ENCODE measurements at places on chromosomes 7 and 10.

GRCh38 chr7:43463401-43463980 is 119.4 kb upstream of the STK17A start:
- no peak for DNase-seq

DNA sequence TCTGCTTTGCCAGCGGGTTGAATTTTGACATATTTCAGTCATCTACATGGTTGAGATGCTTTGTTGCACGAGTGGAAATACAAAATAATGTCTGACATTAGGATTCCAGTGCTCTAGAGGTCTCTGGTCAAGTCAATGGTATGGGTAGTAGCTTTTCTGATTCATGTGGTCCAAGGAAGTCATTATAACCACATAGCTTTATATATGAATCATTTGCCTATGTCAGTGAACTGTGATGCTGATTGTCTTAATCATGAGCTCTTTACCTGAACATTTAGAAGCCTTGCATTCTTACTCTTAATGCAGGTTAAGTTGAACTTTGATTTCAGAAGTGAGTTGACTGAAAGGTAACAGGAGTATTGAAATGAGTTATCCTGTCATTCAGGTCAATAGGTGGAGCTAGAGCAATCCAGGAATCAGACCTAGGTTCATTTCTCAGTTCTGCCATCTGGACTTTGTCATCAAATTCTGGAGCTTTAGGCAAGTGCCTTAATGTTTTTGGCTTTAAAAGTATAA is 3.3 kb downstream of the MAPK8 start:
- no peak for DNase-seq

DNA sequence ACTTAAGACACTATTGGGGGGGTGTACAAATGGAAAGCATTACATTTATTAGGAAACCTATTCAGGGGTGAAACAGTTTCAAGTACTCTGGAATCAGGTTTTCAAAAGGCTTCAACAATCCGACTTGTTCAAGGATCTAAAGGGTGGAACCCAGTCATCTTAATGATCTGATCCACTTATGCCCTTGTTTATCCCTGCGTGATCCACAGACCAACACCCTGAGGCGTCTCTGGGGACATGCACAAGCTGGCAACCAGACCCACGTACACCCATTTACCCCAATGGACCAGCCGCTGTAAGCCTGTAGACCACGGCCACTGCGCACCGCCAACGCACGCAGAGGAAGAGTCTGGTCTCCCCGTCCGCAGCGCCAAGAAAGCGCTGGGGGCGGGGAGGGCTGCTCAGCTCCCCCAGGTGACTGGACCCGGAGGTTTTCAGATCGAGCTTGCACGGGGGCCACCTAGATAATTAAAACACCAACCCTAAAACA is 13.4 kb downstream of the HNRNPF start:
- no peak for DNase-seq

GRCh38 chr7:39399986-39400385 is 166.2 kb upstream of the YAE1 start:
- no peak for DNase-seq

- DNase-seq = no peak
Observed at GRCh38 chr7:137241655-137242360, 101.7 kb downstream of the PTN start.

DNA sequence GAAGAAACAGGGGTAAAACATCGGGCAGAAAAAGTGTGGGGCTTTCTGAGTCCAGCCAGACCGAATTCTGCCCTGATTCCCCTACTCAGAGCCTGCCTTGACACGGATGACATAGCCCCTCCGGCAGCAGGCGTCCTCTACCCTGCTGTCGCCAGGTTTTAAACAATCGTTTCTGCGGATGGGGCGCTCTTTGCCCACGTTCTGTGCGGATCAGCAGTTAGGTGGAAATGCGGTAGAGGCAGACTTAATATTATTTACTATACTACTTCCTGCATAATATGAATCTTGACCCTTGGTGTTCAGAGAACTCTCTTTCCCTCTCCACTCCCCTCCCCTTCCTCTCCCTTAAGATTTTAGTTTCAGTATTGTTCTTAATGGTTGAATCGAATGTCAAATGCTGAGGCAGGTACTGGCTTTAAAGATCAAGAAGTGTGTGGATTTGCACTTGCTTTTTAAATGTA is 2.4 kb downstream of the GATA3 start:
- no peak for DNase-seq

DNA sequence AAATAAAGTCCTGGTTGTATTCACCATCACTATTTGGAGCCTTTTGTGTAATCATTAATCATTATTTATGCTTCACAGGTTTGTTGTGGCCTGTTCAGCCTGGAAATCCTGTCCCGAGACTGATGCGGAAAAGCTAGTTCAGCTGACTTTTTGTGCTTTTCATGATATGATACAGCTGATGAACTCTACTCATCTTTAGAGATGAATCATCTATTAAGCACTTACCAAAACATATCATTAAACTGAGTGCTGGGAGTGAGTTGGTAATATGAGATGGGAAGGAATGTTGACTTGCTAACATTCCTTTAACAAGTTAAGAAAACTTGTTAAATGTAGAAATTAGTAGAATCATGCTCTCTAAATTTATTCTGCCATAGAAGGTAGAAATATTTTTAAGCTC is 53.0 kb downstream of the CROT start:
- no peak for DNase-seq

- no peak for DNase-seq
Observed at GRCh38 chr7:120695848-120696247, 162.1 kb downstream of the TSPAN12 start.

GRCh38 chr7:140084972-140085371 is 22.2 kb upstream of the PARP12 start:
- DNase-seq = no peak

DNA sequence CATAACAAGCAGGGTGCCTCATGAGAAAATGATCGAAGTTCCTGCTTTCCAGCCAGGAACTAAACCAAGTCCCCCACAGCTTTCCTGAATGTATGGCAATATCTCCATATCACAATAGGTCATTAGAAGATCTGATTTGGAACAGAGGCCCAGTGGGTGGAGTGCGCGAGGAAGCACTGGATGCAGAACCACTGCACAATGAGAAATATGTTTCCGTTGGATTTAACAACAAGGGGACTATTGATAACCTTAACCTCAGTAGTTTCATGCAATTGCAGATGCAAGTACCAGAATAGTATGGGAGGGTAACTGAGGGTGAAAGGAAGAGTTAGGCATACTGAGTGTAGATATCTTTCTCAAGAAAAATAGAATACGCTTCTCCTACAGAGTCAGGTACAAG is 45.3 kb downstream of the ZPBP start:
- DNase-seq = no peak

GRCh38 chr7:45683556-45684148 is 109.5 kb downstream of the ADCY1 start:
- no peak for DNase-seq

- no peak for DNase-seq
Observed at GRCh38 chr10:90195288-90195840, 494.0 kb downstream of the KIF20B start.

GRCh38 chr10:49463605-49464004 is 67.7 kb upstream of the DRGX start:
- no peak for DNase-seq

GRCh38 chr10:48316236-48316635 is 9.8 kb downstream of the MAPK8 start:
- DNase-seq = no peak

DNA sequence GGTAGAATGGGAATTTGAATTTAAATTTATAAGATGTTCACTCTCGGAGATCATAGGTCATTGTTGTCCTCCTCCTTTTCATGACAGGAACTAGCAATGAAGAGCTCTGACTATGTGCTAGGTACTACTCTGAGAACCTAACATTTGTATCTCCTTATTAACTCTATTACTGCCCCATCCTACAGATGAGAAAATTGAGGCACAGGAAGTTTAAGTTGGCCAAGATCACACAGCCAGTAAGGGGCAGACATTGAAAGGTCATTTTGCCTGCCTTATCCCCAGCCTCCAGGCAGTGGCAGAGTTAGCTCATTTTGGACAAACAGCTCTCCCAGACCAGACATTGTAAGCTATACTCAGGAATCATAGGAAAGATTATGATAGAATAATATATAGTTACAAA is 6.0 kb downstream of the SRGN start:
- DNase-seq = no peak

- DNase-seq = no peak
Observed at GRCh38 chr10:15379078-15379477, 8.0 kb upstream of the FAM171A1 start.

GRCh38 chr7:27900006-27900405 is 160.0 kb downstream of the TAX1BP1 start:
- no peak for DNase-seq

- DNase-seq = no peak
Observed at GRCh38 chr10:86798611-86799010, 42.2 kb downstream of the BMPR1A start.

DNA sequence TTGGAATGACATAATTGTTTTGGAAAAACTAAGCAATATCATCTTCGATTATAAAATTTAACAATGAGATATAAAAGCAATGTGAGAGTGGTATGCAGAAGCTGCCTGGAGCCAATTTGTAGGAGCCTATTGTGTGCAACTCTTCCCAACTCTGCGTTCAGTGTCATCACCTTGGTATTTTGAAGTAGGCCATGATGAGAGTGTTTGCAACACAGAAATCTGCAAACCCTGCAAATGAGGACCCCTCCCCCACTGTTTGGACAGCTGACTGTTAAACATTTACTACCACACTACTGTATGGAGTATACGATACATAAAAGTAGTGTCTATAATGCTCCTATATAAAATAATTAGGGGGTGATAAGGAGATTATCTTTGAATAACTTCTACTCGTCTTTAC is 531.3 kb downstream of the ATRNL1 start:
- DNase-seq = no peak

DNA sequence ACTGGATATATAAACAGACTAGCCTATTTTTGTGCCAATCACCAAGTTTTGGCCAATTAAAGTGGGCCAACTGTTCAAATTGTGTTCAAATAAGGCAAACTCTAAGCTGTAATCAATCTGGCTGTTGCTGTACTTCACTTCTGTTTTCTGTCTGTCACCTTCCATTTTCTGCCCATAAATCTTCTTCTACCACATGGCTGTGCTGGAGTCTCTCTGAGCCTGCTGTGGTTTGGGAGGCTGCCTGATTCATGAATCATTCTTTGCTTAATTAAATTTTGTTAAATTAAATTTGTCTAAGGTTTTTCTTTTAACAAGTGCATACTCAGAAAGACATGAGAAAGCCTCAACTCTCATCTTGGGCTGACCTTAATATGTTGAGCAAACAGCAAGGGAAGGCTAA is 172.6 kb upstream of the VIPR2 start:
- DNase-seq = no peak

- no peak for DNase-seq
Observed at GRCh38 chr7:22657479-22657878, 69.5 kb upstream of the IL6 start.

DNA sequence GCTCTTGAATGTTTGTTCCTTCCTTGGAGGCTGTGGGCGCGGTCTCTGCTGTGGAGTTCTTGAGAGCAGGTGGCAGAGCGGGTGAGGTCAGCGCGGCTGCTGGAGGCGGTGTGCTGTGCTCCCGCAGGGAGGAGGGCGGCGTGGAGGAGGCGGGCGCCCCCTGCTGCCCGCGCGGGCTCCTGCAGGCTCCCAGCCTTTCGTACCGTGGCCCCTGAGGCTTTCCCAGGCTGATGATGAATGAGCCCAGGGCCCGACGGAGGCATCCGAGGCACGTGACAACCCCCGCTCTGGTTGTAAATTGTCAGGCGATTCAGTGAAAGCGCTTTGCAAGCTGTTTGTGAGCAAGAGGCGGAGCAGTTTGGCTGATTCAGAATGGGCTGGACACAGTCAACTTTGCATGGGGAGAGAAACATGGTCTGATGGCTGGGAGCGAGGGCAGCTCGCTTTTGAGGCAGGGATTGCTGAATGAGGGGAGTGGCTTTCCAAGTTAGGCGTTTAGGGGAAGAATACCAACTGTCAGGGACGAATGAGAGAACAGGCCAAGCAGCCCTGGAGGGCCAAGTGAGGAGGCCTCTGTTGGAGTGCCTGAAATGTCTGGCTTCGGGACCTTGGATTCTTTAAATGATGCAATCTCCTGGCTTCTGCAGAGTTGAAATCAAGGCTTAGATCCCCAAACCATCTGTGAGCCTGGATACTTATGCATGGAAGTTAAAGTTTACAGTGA is 46.6 kb downstream of the CDHR3 start:
- DNase-seq = peak; percentile 98

DNA sequence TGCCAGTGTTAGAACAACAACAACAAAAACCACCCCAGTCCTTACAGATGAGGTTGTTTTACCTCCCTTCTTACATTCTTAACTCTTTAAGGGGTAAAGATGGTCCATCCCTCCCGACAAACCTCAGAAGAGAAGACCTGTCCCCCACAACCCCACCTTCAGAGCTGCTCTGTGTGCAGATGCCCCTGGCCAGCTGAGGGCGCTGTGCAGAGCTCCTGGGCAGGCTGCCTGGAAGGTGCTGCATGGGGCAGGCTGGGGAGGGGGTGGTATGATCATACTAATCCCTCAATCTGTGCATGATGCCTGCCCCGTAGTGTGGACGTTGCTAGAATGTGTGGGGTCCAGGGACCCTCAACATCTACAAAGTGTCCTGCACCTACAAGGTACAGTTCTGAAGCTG is 387.1 kb downstream of the INHBA start:
- DNase-seq = no peak

DNA sequence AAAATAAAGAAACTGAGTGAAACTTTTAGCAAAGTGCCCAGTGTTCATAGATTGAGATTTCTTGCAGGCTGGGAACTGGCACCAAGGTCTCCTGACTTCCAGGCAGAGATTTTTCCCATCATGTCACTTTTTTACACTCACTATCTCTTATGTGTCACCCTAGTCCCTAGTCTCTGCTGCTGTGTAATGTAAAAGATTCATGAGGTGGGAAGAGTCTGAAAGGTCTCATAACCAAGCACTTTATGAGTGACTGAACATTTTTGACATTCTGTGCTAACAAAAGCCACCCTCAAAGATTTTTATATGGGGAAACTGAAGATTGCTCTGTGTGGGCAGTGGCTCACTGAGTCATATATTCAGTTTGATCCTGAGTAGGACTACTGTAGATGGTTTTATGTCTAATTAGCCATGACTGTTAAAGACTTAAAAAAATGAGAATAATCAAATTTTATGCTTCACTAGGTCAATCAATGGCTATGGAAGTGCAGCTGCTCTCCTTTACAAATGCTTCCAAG is 900.3 kb upstream of the SORCS1 start:
- DNase-seq = no peak

DNA sequence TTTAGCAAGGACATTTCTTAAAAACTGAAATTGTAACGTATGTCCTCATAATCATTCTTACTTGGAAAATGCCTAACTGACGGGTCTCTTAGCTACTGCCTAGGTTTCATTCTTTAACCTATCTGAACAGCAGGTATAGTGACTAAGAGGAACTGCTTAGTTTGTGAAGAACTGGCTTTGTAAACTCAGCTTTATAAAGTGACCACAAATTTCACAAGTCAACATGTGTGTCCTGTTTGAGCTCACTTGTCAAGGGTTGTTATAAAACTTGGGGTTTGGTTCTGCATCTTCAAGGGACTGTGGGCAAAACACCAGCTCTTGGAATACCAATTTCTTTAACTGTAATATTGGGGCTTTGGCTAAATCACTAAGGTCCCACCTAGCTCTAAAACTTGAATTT is 32.2 kb downstream of the MRPS33 start:
- DNase-seq = no peak

GRCh38 chr7:30525429-30525828 is 20.8 kb upstream of the GGCT start:
- DNase-seq = no peak
